ENCODE measurements at places on chromosomes 11 and 22. TPM values are rescaled to one million over a fixed set of nuclear protein-coding genes. Genes with fewer than 3 reads are reported as not detected.
A peak's percentile ranks its signal among the peaks of the same experiment; 100 is the strongest.

DNA sequence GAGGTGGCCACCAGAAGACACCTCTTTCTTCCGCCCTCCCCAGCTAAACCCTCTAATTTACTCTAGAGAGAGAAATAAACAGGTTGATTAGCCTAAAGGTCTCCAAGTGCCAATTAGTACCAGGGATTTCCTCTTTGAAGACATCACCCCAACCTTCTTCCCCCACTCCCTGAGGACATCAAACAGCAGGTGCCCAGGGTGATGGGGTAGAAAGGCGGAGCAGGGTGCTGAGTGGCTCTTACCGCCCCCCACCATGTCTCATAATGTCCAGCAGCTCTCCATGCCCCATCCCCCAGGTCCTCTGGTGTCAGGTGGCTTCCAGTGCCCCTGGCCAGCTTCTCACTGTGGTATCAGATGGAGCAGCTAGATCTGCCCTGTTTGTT lies 5.3 kb upstream of the GNAZ start:
- no peak for DNase-seq

DNA sequence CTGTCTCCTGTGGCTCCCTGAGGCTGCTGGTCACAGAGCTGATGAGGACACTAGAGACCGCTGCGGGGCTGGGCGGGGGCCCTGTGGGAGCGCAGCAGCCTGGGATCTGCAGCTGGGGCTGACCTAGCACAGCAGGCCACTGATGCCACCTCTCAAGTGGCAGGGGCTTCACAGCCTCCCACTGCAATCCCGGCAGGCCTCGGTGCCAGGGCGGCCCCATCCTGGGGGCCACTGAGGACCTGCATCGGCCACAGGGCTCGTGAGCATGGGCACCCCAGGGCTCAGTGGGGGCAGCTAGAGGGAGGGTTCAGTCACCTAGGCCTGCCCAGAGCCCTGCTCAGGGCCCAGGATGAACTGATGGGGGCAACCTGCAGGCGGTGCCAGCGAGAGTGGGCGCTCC lies 14.6 kb upstream of the CCDC188 start:
- DNase-seq, result no peak

GRCh38 chr11:78197816-78198215 lies 9.1 kb downstream of the USP35 start:
- no peak for DNase-seq

DNA sequence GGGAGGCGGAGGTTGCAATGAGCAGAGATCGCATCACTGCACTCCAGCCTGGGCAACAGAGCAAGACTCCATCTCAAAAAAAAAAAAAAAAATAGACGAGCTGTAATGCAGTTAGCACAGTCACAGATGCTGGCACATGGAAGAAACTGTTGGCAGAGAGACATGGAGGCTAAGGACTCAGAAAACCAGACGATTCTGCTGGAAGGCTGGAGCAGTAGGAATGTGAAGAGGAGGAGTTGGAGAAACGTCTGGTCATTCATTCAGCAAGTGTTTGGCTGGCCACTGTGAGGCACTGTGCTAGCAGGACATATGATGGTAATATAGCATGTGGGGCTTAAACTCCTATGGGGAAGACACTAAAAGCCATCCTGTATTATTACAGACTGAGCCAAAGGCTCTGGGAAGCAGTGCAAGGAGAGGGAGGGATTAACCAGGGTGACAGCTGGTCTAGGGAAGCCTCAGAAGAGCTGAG lies 5.0 kb downstream of the UQCR10 start:
- no peak for DNase-seq

GRCh38 chr22:23305922-23306374 lies 125.6 kb downstream of the BCR start:
- peak; percentile 69 for DNase-seq

GRCh38 chr22:44759001-44759400 lies 6.6 kb downstream of the ARHGAP8 start:
- DNase-seq, result no peak

DNA sequence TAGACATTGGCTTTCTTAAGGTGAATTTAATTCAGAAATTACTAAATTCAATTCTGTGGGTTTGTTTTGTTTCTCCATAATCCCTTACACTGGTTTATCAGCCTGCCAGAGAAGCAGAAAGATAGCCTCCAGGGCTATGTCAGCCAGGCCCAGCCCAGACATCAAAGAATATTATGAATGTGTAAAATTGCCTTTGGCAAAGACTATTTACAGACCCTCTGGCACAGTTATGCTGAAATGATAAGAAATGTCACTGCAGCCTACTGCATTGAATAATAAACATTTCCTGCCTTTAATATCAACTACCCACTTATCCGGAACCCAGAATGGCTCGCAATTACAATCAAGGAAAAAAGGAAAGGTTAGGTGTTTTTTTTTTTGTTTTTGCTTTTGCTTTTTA lies 562.5 kb upstream of the LRRC4C start:
- DNase-seq, result no peak

- no peak for DNase-seq
These were observed 356.5 kb downstream of the INSC start for GRCh38 chr11:15471048-15471894.

GRCh38 chr11:31340903-31341572 lies 28.5 kb downstream of the DCDC1 start:
- DNase-seq, result no peak

DNA sequence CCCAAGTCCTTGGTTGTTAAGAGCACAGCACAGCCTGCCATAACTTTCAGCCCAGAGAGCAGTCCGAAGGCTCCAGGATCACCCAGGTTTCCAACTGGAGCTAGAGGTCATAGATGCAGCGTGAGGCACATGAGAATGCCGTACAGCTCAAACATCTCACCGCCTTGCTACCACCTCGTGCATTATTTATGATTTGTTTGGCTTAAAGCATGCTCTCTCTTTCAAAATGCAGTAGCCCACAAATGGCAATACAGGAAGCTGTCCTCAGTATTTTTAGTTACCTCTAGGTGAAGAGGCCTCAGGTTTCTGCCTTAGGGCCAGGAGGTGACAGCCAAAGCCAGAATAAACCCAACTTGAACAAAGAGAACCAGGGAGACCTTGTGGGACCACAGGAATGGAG lies 14.4 kb downstream of the SCN3B start:
- peak; percentile 34 for DNase-seq

DNA sequence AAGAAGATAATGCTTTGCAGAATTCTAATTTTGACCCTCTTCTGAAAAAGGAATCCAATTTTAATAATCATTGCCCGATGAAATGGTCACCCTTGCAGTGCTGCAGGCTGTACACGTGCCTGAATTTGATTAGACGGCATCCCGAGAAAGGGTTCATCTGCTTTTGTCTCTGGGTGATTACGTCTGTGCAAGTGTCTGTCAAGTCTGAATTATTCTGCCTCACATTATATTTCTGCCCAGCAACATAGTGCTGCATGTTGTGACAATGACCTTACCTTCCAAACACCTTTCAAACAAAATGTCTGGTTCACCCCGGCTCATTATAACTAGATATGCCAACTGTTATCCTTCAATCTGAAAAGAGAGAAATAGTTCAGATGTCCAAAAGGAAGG lies 164.1 kb downstream of the MAML2 start:
- no peak for DNase-seq

- no peak for DNase-seq
These were observed 92.9 kb upstream of the SLC22A12 start for GRCh38 chr11:64498136-64498535.

RPS3 gene
- total RNA-seq, result 714 TPM

ASPHD2 gene
- total RNA-seq, result 0.10 TPM

PAX6 gene
- not detected for total RNA-seq
